NCI-H1436 (cell line): ENCODE measurements at places on chromosomes 6 and 20.
A peak's percentile ranks its signal among the peaks of the same experiment; 100 is the strongest.

- no peak for DNase-seq
Observed at GRCh38 chr6:15297895-15298590, 52.2 kb downstream of the JARID2 start.

- no peak for DNase-seq
Observed at GRCh38 chr6:136439514-136440190, 110.6 kb downstream of the MAP7 start.

DNA sequence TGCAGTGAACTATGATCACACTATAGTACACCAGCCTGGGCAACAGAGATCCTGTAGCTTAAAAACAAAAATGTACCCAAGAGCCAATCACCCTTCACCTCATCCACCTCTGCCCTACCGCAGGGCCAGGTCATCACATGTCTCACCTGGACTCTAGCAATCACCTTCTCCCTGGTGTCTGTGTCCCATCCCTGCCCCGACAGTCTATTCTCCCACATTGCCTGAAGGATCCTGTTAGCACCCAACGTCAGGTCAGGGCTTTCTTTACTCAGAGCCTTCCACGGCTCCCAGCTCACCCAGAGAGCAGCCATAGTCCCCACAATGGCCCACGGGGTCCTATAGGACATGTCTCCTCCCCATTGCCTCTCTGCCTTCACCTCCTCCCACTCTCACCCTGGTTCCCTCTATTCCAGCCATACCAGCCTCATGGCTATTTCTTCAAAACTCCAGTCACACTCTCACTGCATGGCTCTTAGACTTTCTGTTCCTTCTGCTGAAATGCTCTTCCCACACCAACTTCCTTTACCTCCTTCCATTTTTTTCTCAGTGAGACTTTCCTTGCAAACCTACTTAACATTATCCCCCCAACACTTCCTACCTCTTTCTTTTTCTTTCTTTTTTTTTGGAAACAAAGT is 22.5 kb upstream of the ARFGEF2 start:
- no peak for DNase-seq

DNA sequence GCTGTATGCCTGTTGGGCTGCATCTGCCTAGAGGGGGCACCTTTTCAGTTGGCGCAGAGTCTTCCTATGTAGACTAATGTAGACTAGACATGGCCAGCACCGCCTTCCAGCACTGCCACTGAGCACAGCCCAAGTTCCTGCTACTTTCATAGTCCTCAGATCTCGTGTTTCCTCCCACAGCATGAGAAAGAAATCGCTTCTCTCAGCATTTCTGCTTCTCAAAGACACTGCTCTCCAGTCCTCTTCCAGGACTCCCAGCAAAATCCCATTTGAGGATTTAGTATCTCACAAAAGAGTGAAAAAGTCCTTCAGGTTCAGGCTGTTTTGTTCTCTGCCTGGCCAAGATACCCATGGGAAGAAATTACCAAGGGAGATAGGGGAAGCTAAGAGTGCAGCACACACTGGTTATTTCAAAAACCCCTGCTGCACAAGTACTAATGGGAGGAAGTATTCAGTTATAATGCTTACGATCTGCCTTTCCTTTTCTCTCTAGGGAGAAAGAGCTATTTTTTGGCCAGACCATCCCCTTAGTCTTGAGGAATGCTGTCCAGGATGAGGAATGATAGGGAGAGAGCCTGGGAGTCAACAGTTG is 35.7 kb downstream of the OGFRL1 start:
- no peak for DNase-seq

GRCh38 chr6:137919837-137920730 is 53.0 kb downstream of the TNFAIP3 start:
- DNase-seq = no peak

DNA sequence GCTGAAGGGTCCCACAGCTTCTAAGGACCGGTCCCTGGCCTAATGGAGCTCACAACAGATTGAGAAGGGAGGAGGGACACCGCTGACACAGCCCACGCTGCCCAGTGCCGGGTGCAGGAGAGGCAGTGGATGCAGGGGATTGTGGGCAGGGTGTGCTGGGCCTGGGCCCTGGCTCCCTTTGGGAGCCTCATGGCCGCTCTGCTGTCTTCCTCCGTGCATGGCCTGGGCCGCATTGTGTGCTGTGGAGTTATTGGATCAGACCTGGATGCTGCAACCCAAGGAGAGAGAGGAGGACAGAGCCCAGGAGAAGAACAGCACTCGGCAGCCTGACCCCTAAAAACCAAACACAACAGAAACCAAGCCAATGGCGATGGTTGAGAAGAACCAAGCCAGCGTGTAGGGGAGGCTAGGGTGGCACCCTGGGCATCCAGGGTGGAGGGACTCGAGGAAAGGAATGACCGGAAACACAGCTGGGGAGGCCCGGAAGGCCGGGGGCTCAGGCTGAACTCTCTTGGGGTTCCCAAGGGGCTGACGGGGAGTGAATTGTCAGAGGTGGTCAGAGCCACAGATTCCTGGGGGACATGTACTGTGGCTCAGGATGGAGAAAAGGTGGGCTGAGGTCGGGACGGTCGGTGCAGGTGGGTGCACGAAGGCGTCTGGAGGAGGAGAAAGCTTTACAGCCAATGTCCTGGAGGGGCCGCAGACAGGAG is 41.0 kb downstream of the ERMARD start:
- DNase-seq = no peak

- no peak for DNase-seq
Observed at GRCh38 chr6:13307508-13307995, 20.8 kb downstream of the TBC1D7 start.

DNA sequence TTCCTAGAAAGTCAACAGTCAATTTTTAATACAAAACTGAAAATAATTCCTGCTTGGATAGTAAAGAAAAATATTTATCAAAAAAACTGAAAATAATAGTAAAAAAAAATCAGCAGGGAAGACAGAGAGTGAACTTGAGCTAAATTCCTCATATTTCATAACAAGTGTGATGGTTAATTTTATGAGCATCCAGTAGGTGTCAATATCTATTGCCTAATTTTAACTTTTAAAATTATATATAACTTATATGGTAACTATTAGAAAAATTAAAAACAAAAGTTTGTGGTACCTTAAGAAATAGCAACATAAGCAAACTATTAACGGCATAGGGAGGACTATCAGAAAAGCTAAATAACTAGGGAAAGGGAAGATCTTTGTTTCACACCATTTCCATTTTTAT is 2.1 kb downstream of the EPM2A start:
- DNase-seq = no peak

- no peak for DNase-seq
Observed at GRCh38 chr20:20412750-20413149, 44.8 kb downstream of the INSM1 start.

DNA sequence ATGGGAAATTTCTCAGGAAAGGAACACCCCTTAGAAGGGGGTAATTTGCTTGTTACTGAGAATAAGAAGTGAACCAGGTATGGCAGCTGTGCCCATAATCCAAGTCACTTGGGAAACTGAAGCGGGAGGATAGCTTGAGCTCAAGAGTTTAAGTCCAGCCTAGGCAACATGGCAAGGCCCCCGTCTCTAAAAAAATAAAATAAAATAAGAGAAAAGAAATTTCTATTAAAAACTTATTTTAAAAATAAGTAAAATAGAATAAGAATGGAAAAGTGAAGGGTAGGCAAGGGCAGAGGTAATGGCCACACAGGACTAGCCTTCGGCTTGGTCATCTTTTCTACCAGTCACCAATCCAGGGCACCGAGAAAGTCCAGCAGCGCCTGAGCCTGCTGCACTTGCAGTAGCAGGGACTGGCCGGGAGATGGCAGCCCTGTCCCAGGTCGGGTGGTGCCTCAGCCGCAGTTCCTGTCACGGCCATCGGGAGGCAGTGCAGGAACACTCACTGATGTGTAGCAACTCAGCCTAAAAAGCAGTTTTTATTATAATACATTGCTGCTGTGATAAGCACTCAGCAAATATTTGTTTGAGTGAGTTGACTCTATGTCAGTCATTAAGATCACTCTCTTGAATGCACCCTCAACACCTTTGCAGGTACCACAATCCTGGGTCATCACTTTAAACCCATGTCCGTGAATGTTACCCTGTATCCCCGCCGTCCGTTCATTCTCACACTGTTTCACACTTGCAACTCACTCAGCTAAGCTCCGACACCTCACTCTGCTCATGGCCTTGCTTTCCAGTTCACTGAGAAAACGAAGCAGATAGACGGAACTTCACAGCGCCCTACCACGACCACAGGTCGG is 23.2 kb upstream of the GCM1 start:
- peak; percentile 74 for DNase-seq

DNA sequence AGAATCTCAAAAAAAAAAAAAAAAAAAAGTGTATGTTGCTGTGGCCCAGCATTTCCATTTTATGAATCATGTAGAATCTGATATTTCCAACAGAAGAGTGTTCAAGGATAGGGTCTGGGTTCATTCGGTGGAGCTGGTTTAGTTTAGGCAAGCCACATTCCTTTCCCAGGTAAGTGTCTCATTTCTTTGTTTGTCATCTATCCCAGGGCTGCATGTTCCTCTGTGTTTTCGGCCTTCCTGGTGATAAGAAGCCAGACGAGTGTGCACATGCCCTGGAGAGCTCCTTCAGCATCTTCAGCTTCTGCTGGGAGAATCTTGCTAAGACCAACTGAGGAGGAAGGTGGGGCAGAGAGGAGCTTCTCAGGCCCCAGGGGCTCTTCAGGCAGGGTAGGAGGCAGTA is 38.2 kb downstream of the NFYA start:
- DNase-seq = no peak

GRCh38 chr6:72913797-72914196 is 291.9 kb downstream of the KCNQ5 start:
- no peak for DNase-seq

- DNase-seq = no peak
Observed at GRCh38 chr6:16741112-16742016, 19.9 kb downstream of the ATXN1 start.

- peak; percentile 32 for DNase-seq
Observed at GRCh38 chr6:14450133-14450504, 332.5 kb downstream of the CD83 start.

DNA sequence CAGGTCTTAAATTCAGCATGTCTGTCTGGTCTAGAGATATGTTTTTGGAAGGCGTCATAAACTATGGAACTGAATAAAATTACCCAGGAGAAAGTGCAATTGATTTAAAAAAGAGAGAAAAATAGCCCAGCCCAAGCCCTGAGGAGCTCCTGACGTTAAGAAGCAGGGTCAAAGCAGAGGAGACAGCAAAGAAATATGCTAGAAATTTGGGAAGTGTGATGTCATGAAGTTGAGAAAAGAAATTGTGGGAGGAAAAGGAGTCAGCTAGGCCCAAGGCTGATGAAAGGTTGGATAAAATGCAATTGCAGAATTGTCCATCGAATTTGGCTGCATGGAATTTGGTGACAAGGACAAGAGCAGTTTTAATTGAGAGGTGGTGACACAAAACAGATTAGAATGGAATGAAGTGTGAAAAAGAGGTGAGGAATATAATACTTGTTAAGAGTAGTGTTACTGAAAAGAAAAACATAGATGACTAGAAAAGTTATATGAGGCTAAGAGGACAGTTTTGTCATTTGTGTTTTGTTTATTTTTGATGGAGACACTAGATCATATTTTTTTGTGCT is 381.6 kb downstream of the LAMA2 start:
- DNase-seq = no peak

- DNase-seq = peak; percentile 43
Observed at GRCh38 chr20:56400001-56400640, 7.7 kb downstream of the CSTF1 start.

DNA sequence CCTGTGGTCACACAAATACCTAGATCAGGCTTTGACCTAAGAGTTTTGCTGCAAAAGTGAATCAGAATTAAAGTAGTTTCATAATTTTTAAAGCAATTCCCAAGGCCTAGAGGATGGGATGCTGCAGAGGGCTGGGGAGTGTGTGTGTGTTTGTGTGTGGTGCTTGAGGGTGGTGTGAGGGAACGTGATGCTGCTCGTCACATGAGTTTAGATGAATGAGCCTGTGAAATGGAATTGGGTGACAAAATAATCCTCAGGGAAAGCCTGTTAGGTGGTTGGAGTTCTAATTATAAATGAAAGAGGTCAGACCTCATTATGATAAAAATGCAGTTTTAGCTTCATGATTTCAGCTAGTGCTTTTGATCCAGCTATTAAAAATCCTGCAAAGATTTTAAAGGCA is 87.5 kb upstream of the TMEM170B start:
- DNase-seq = no peak

DNA sequence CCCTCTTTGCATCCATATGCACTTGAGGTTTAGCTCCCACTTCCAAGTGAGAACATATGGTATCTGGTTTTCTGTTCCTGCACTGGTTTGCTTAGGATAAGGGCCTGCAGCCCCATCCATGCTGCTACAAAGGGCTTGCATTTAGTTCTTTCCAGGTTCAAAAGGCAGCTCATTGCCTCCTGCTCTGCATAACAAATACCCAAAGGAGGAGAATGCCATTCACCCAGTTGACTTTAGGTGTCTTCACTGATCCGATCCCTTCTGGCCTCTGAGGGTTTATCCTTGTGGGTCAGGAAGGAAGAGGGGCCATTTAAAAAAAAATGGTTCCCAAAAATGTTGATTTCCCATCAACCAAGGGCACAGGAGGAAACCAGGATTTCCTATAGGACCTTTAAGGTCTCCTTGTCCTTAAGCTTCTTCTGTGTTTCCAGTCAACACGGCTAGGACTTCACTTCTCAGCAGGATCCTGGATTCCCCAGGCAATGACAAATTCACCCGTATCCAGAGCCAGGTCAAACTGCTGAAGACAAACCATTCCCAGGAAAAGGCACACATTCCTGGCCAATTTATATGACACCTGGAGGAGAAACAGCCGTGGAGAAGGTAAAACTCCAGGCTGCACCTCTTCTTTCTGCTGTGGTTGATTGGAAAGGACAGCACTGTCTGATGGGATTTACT is 447.7 kb upstream of the CDH4 start:
- no peak for DNase-seq

- no peak for DNase-seq
Observed at GRCh38 chr20:10423735-10424134, 10.3 kb downstream of the MKKS start.

DNA sequence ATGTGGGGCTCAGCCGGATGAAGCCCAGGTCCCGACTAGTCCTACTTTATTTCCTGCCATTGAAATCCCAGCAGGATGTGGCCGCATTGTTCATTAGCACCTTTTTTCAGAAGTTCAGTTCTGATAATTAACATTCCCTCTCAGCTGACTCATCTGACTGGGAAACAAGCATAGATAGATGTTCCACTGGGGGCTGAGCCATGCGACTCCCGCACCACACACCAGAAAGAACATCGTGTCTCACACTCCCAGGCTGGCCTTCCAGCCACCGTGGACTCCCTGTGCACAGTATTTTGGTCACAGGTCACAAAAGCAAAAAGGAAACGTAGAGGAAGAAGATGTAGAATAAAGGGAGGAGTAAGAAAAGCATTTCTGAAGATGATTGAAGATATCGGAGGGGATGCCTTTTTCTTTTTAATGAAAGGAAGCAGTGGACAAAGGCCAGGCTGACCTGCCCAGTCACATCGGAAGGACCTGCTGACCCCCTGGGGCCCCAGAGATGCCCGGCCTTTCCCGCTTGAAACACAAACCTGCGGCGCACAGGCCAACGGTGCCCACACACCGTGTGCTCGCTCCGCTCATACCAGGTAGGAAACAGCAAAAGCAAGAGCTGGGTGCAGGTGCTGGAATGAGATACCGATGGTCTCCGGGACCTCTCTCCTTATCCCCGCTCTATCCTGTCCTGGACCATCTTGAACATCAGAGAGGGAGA is 11.8 kb downstream of the RPS6KA2 start:
- DNase-seq = no peak

- DNase-seq = no peak
Observed at GRCh38 chr6:84026721-84027164, 6.8 kb upstream of the MRAP2 start.
